ENCODE measurements at places on chromosomes 6 and 20.
A peak's percentile ranks its signal among the peaks of the same experiment; 100 is the strongest.

- DNase-seq = no peak
Observed at GRCh38 chr20:59735486-59735885, 131.1 kb downstream of the PHACTR3 start.

DNA sequence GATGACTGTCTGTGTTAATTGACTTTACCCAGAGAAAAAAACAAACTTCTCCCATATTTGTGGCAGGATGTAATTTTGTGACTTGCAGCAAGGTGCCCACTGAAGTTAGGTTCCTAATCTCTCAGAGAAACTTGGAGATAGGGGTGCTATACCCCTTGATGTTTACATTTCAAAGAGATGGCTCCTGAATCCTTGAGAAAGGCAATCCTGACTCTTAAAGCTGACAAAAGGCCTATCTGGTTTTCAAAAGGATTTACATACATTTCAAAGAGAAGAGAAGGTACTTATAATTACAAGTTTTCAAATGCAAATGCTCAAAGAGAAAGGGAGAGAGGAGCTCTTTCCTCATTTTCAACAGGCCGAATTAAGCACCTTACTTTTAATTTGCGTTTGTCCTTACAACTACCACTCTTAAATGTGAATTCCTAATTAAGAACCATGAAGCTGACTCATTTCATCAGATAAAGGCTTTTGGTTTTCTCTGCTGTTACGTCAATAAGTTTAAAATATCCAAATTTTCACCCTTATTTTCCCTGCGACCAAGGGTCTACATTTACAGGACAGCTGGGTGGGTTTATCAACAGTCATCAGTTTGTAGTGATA, 711.8 kb upstream of the MAP3K7 start:
- DNase-seq = no peak

- DNase-seq = no peak
Observed at GRCh38 chr20:2859330-2860121, 13.8 kb upstream of the PTPRA start.

DNA sequence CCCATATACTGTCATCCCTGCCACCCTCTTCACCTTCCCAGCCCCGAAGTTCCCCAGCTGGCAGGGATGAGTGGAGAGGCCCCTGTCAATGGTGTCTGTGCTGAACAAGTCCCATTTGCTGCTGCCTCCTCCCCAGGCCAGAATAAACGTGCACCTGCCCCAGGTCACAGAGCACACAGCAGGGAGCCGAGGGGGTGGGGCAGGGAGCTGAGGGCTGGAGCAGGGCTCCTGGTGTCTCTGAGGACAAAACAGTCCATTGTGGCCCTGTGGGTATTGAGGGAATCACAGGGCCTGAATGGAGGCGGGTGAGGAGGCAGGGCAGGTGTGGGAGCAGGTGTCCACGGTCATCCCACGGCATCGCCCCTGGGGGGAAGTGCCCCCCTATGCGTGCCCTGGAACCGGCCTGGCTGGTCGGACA, 55.8 kb downstream of the SNAI1 start:
- no peak for DNase-seq

DNA sequence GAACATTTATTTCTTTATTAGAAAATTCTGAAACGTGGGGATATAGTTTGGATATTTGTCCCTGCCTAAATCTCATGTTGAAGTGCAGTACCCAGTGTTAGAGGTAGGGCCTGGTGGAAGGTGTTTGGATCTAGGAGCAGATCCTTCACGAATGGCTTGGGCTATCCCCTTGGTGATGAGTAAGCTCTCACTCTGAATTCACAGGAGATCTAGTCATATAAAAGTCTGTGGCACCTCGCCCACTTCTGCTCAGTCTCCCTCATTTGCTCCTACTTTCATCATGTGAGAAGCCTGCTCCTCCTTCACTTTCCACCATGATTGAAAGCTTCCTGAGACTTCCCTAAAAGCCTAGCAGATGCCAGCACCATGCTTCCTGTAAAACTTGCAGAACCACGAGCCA, 96.8 kb upstream of the GJE1 start:
- no peak for DNase-seq

GRCh38 chr6:162026843-162027242, 700.7 kb downstream of the PRKN start:
- no peak for DNase-seq

DNA sequence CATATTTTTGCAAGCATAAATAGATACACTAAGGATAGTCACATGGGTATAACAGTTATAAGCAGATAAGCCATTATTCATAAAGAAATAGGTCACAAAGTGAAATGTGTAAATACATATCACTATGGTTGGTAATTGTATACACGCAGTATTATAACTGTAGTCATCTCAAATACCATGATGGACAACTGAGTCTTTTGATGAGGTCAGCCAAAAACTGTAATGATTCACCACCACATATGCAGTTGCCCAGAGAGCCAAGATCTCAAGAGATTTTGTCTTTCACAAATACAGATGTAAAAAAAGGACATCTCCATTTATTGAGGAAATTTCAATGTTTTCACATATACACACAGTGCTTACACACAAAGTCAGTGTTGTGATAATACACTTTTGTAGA, 28.3 kb downstream of the ZNF292 start:
- DNase-seq = no peak

DNA sequence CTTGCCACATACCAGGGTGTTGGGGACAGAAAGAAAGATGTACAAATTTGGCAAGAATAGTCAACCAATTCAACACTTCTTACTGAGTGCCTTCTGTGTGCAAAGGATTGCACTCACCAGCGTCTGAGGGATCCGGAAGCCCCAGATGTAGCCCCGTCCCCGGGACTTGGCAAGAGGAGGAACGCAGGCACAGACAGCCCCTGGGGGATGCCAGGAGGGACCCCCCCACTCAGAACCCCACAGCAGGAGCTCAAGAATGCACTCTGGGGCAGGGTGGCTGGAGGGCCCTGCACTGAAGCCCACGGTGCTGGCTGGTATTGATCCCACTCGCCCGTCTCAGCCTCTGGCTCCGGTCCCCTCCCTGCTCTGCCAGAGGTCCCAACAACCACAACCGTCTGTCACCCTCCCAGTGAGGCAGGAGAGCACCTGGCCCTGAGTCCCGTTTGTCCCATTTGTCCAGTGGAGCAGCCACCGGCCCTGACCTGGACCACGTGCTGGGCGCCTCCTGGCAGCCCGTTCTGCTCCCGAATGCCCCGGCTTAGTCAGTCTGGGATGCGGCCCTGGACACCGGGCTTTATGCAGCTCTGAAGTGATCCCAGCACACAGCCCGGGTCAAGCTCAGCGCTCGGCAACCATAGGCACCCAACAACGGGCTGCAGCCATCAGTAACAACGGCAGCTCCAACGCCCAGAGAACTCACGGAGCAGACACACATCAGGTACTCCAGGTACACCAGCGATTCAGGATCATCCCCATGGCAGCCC, 128.7 kb downstream of the DLL1 start:
- DNase-seq = no peak

GRCh38 chr6:148590883-148591282, 155.9 kb upstream of the UST start:
- DNase-seq = no peak

DNA sequence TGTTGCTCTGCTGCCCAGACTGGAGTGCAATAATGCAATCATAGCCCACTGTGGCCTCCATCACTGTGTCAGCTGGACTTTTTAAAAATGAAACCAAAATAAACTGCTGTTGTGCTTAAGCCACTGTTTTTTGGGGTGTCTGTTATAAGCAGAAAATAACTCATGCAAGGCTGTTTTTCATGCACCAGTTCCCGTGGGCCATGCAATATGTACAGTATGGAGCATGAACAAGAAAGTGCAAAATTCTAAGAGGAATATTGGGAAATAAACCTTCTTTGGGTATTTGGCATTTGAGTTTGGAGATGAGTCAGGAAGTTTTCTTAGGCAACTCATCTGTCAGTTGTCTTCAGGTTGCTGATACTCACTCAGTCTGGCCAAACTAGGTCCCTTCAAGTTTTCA, 14.9 kb upstream of the ZFAND3 start:
- no peak for DNase-seq

GRCh38 chr20:31712564-31713311, 9.9 kb downstream of the BCL2L1 start:
- no peak for DNase-seq

GRCh38 chr6:45300736-45301135, 27.4 kb upstream of the RUNX2 start:
- no peak for DNase-seq

DNA sequence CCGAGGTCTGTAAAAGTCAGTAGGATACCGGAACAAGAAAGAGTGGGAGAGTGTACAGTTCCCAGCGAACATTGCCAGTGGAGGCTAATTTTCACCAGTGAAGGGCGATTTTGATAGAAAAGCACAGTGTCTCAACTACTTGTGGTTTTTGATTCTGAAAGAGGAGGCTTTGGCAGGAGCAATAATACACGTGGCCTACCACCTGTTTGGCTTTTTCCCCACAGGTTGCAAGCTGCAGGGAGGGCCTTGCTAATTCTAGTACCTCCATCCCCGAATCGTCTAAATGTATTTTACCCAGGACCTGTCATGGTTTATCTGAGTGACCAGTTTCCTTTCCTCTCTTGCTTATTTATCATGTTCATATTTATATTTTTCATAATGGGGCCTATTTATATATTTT, 3.3 kb upstream of the EFCAB8 start:
- DNase-seq = no peak

DNA sequence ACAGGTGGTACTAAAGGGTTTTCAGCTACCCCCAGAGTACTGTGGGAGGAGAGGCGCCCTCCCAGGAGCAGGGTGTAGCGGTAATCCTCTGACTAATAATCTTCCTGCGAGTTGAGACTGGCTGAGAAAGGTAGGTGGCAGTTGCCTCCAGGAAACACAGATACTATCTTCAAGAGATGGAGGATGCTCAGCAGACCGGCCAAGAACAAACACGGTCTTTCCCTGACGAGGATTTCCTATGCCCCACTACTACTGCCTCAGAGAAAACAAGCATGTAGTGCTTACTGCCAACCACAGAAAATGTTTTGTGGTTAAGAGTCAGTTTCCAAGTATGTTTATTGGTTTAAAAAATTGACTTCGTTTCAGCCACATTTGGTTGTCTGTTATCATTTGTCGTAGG, 26.8 kb downstream of the C6orf89 start:
- DNase-seq = peak; percentile 54

DNA sequence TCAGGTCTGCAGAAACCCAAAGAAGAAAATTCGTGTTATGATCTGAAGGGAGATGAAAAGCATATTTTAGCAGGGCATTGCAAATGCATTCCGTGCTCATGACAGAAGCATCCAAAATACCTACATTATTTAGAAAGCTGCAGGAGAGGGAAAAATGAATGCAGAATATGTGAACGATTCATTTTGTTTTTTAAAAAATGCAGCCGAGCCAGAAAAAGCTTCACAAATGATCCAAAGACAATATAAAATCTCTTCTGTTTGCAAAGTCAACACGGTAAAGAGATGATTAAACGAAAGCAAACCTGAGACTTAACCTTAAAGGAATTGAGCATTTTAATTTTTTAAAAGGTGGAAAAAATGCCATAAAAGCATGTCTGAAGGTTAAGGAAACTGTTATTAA, 136.1 kb upstream of the SULF2 start:
- no peak for DNase-seq
